ENCODE measurements at places on chromosomes 3 and 15.

DNA sequence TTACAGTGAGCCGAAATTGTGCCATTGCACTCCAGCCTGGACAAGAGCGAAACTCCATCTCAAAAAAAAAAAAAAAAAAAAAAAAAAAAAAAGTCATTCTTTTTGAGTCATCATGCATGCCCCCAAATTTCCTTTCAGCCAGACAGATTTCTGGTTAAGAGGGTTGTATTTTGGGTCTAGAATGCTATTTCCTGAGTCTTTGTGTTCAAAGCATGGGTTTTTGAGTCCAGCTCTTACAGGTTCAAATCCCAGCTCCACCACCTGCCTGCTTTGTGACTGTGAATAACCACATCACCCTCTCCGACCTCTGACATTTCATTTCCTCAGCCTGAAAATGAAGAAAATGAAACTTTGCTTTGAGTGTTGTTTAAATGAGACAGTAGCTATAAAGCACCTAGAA, 9.3 kb upstream of the C15orf61 start:
- no peak for DNase-seq

DNA sequence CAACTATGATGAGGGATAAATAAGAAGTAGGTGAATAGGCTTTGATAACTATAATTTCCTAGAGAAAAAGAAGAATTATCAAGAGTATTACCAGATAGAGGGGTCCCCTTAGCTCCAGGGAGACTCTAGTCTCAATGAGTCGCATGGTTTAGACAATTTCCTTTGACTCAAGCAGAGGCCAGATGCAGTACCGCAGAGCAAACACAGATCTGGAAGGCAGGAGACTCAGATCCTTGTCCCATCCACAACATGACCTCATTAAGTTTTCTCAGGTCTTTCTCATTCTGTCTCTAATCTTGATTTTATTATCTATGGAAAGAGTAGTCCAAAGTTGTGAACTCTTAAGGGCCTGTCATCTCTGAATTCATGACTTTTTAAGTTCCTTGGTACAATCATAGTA, 987.9 kb downstream of the NTRK3 start:
- no peak for DNase-seq

DNA sequence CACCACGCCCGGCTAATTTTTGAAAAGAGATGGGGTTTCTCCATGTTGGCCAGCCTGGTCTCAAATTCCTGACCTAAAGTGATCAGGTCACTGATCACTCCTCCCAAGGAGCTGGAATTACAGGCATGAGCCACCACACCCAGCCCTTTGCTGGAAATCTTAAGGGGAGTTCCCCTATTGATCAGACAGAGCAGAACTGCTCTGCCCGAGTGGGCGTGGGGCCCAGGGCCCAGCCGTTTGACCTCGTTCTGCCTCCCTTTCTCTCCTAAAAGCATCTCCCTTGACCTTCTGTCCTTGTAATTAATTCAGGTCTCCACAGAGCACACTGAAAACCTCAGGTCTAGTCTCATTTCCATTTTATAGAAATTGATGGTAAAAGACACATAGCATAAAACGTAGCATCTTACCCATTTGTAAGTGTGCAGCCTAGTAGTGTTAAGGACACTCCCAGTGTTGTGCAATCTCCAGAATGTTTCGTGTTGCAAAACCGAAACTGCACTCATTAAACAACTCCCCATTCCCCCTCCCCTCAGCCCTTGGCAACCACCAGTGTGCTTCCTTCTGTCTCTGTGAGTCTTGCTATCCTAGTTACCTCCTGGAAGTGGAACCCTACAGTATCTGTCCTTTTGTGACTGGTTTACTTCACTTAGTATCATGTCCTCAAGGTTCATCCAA, 89.3 kb downstream of the SLCO3A1 start:
- peak; percentile 74 for DNase-seq

DNA sequence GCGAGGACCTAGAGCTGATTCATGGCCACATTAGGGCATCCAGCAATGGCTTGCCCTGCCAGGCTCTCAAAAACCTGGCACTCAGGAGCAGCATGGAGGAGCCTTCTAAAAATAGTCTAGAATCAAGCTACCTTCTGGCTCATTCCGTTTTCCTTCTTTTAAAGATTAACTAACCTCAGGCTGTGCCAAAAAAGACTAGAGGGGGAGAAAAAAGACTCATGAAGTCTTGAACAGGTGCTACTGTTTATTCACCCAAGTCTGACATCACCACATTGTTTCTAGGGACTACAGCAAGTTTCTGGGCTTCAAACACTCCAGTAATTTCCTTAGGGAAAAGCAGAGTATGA, 125.8 kb downstream of the TNIK start:
- no peak for DNase-seq

GRCh38 chr3:158768361-158768787, 33.5 kb upstream of the MFSD1 start:
- peak; percentile 88 for DNase-seq

- no peak for DNase-seq
Measured at GRCh38 chr3:136909187-136909586, 47.2 kb downstream of the NCK1 start.

GRCh38 chr3:125403789-125404188, 28.7 kb upstream of the ZNF148 start:
- no peak for DNase-seq

DNA sequence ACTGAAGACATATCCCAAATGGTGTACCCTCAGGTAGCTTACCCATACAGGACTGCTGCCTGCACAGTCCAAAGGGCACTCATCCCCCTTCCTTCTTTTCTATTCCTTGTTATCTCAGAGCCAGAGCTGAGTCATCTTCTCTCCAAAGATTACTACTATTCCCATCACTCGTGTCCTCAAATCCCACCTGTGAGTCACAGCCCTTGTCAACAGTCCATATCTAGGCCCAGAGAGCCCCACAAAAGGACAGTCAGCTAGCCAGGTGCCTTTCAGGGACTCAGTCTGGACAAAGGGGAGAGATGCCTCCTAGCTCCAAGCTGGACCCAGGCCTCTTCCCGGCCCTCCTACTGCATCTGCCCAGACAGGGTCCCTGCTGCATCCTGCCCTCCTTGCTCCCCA, 11.0 kb downstream of the PARP16 start:
- no peak for DNase-seq

DNA sequence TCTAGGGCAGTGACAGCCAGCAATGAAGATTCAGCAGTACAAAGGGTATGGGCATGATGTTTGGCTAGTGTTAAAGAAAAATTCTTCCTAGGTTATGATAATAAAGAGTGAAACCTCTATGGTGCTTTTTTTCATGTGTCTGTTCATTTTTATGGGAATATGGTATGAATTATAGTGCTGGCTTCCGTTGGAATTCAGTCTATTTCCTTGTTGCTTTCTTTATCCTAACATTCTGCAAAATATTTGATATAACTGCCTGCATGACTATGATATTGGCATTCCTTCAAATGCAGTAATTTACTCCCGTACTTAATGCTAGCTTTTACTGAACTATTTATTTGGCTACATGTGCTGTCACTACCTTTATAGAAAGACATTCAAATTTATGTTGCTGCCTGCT, 57.6 kb upstream of the ATP11B start:
- no peak for DNase-seq

DNA sequence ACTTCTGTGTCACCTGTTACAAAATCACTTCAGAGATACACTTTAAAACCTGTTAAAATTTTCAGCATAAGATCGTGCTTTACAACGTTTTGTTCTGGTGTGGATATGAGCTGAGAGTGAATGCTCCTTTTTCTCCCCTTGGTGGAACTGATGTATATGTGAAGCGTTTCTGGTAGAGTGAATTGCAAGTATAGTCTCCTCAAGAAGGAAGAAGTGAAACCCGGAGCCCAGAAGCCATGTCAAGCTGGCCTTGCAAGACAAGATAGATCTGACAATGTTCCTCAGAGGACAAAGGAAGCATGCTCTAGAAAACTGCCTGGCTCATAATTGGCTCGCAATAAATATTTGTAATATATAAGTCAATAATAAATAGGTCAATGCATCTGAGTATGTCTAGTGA, 23.6 kb downstream of the SERPINI2 start:
- DNase-seq = no peak

GRCh38 chr3:189961522-189962161, 159.1 kb downstream of the P3H2 start:
- DNase-seq = peak; percentile 85

- DNase-seq = no peak
Measured at GRCh38 chr15:100572362-100572983, 29.5 kb downstream of the LINS1 start.

- DNase-seq = no peak
Measured at GRCh38 chr3:161500068-161500796, 3.6 kb downstream of the OTOL1 start.

GRCh38 chr3:60757724-60758123, 493.5 kb downstream of the FHIT start:
- no peak for DNase-seq
